Astrocyte of the hippocampus (primary cell): ENCODE measurements at places on chromosomes 2 and 18.

- DNase-seq = no peak
These were observed 12.6 kb downstream of the ERMN start for GRCh38 chr2:157312866-157313486.

DNA sequence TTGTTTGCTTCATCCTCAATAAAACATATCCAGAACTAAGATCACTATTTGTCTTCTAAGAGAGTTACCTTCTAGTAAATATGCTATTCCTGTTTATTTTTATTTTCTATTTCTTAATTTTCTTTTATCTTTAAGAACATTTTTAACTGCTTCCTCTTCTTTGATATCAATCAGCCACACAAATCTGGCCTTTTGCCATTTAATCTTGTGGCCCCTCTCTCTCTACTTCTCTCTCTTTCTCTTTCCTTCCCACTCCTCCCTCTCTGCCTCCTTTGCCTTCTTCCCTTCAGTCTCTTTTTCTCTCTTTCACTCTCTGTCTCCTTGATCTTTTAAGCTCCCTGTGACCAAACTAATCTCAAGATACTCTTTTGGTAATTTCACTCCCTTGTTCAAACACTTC lies 108.4 kb downstream of the GRB14 start:
- no peak for DNase-seq

- no peak for DNase-seq
These were observed 46.4 kb downstream of the PROC start for GRCh38 chr2:127464470-127465257.

- DNase-seq = no peak
These were observed 621.1 kb upstream of the FANCL start for GRCh38 chr2:58862244-58862643.

DNA sequence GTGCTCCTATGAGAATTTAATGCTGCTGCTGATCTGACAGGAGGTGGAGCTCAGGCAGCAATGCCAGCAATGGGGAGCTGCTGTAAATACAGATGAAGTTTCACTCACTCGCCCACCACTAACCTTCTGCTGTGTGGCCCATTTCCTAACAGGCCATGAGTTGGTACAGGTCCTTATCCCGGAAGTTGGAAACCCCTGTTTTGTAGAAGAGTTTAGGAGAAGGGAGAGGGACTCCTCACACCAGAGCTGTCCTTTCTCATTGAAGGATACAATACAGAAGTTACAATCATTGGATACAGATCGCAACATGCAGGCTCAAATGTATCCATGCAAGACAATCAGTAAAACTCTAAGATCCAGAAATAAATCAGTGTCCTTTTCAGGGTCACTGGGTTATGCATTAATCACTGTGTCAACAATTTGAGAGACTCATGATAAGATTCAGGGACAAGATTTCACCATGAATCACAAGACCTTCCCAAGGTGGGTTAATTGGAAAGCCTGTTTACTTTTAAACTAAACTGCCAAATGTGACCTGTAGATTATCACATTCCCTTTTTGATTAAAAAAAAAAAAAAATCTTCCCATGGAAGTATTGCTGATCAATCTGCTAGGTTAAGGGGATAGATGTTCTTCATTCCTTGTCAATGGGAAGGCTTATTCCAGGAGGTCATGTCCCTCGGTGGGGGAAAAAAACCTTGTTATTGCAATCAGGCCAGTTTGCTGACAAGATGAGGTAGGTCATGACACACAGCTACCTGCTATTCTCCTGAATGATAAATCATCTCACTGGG lies 97.2 kb downstream of the SP100 start:
- no peak for DNase-seq

- DNase-seq = peak; percentile 72
These were observed 10.5 kb upstream of the CDK15 start for GRCh38 chr2:201795607-201796477.

DNA sequence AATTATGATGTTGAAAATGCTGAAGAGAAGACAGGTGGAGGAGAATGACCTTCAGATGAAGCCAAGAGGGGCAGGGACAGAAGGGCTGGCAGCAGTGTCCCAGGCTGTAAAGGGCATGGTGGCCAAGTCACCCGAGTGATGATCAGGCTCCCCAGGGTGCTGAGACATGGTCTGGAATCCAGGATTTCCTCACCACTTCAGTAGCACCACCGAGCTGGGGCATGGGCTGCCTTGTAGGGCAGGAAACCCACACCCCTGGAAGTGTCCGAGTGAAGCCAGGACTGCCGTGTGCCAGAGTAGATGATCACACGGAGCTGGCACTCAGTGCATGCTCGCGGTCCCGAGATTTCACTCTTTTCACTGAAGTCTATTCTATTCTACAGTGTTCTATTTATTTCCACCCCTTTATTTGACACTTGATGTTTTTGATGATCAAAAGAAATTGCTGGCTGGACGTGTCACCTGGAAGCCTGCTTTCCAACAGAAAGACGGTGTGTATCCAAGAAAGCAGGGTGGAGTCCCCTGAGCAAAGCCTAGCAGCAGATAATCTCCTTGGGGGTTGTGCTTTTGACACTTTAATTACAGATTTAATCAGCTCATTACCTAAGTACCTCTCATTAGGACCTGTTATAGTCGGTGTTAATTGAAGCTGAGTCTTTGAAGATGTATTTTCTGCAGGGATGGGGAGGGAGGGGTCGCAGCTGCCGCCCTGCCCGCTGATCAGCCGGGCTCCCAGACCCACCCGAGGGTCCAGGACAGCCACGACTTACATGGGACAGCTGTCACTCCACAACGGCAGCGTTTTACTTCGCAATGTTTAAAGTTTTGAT lies 92.3 kb downstream of the SEPTIN10 start:
- DNase-seq = peak; percentile 16

DNA sequence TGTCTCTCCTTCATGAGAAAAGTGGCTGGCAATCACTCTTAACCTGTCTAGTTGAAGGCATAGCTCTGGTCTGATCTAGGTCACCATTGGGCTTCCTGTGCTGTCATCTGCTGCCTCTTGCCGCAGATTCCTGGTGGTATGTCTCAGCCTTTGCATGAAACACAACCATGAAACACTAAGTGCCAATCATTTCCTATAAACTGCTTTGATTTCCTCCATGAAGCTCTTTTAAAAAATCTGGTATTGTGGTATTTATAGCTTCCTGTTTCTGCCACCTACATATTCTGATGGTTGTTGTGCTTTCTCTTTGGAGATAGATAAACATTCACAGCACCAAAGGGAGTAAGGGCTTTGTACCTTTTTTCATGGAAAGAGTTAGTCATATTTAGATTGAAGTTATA lies 120.0 kb upstream of the EPC2 start:
- peak; percentile 49 for DNase-seq

GRCh38 chr18:45774065-45774521 lies 50.1 kb downstream of the SLC14A1 start:
- DNase-seq = peak; percentile 41

- DNase-seq = no peak
These were observed 16.1 kb downstream of the MTX2 start for GRCh38 chr2:176285321-176285720.

DNA sequence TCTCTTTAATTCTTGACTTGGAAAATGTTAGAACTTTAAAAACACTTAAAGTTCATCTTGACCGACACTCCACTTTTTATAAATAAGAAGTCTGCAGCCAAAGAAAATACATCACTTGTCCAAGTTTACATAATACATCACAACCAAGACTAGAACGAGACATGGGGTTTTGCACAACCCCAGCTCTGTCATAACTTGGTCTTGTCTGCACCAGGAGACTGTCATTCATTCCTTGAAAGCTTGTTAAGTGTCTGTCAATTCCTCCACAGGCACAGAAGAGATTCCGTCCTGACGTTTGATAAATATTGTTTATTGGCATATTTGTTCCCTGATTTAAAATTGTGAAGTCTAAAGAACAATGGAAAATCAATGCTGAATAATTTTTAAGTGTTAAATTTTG lies 139.5 kb upstream of the SETBP1 start:
- peak; percentile 37 for DNase-seq

DNA sequence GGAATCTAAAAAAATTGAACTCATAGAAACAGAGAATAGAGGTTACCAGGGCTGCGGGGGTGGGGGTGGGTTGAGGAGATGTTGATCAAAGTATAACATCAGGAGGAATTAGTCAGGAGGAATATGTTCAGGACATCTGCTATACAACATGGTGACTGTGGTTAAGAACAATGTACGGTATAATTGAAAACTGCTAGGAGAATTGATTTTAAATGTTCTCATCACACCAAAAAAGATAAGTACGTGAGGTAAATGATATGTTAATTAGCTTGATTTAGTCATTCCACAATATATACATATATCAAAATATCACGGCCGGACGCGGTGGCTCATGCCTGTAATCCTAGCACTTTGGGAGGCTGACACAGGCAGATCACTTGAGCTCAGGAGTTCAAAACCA lies 140.2 kb downstream of the MTCL1 start:
- DNase-seq = no peak

DNA sequence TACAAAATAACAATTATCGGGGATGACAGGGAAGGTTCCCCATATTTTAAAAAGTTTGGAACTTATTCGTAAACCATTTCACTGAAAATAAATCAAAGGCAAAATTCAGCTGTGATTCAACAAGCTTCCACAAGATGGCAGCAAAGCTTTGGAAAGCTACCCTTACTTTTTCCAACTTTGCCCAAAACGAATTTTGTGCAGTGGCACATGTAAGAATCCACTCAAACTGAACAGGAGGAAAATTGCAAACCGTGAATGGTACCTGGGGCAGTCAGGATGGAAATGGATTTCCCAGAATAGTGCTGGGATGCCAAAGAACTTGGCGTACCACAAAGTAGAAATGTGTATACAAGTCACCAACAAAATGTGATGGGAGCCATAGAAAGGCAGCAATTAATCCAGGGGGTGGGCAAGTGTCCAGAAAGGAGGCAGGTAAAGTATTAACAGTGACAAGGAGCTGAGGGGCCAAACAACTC lies 10.7 kb downstream of the RPL31 start:
- DNase-seq = peak; percentile 63

DNA sequence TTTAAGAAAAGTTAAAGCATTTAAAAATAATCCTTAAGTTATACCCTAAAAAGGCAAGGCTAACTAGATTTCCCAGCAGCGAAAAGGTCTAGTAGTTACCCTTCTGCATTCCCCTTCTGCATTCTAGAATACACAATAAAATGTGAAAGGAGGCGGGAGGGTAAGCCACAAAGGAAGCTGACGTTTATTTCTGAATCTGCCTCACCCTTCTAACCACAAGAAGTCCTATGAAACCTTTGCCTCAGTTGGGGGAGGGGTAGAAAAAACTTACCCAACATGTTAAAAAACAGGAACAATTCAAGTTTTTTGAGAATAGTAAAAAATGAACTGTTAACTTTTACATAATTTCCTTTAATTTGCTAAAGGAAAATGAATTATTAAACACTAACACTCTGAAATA lies 11.3 kb downstream of the STK17B start:
- peak; percentile 93 for DNase-seq
